ENCODE measurements at places on chromosomes 3 and 15.
A peak's percentile ranks its signal among the peaks of the same experiment; 100 is the strongest.

GRCh38 chr3:122987736-122988319 is 39.7 kb downstream of the SEMA5B start:
- DNase-seq, result no peak

GRCh38 chr15:99433026-99433756 is 132.6 kb upstream of the MEF2A start:
- DNase-seq, result no peak

DNA sequence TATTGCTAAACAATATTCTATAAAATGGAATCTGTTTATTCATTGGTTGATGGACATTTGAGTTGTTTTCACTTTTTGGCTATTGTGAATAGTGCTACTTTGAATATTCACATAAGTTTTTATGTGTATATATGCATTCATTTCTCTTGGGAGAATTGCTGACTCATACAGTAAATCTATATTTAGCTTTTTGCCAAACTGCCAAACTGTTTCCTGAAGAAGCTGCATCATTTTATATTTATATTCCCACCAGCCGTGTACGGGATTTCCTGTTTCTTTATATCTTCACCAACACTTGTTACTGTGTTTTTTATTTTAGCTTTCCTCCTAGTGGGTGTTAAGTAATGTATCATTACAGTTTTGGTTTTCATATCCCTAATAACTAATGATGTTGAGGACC is 12.5 kb upstream of the TCAIM start:
- DNase-seq, result peak; percentile 51

DNA sequence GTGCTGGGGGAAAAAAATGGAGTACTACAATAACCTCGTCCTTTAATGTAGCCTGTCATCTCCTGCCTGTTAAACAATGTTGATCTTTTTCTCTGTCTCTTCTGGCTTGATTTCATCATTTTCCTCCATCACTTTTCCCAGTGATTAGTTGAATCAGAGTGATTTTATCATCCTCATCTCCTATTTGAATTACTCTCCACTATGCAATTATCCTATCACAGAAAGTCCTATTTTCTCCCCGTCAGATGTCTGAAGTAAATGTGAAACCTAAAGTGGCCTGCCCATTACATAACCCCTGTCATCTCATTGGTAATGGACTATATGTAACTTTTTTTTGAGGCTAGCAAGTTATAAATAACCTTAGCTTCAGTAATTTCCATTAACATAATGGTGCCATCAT is 201.8 kb downstream of the CACNA2D3 start:
- DNase-seq, result no peak

DNA sequence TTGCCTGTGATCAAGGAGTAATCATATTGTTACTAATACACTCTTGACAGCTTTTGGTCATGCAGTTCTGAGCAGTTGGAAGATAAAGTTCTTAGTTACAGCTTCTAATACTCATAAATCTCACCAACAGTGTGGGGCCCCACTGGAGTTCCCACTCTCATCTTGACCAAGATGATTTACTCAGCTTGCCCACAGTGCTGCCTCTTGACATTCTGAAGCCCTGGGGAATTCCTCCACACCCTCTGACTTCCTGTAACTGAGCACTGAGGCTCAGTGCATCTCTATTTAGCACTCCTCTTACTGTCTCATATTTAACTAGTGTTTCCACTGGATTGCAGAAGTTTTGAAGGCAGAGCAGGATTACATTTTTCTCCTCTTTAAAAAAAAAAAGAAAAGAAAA is 1.9 kb upstream of the ARL6IP5 start:
- peak; percentile 85 for DNase-seq

DNA sequence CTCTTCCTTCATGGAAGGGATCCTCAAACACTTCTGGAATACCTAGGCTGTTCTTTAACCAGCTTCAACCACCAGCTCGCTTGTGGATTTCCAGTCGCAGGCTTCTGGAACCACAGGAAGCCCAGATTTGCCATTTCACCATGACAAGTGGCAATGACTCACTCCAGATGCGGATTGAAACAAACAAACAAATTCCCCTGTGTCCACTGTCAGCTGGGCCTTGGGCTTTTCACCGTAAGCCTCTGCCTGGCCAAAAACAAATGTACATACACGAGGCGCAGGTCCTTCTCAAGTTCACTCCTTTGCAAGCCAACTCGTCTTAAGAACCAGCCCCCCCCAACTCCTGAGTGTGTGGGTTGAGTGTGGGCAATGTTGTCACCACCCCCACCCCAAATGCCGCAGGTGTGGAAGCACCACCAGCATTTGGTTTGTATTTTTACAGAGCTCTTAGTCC is 8.8 kb downstream of the BCL6 start:
- DNase-seq, result peak; percentile 64

GRCh38 chr15:38750786-38751185 is 186.2 kb upstream of the RASGRP1 start:
- peak; percentile 15 for DNase-seq

- DNase-seq, result peak; percentile 68
Observed at GRCh38 chr3:98022978-98023820, 11.9 kb downstream of the GABRR3 start.

- DNase-seq, result no peak
Observed at GRCh38 chr3:138253609-138254008, 66.5 kb downstream of the ARMC8 start.

- DNase-seq, result no peak
Observed at GRCh38 chr3:184059424-184059823, 6.6 kb downstream of the HTR3C start.

DNA sequence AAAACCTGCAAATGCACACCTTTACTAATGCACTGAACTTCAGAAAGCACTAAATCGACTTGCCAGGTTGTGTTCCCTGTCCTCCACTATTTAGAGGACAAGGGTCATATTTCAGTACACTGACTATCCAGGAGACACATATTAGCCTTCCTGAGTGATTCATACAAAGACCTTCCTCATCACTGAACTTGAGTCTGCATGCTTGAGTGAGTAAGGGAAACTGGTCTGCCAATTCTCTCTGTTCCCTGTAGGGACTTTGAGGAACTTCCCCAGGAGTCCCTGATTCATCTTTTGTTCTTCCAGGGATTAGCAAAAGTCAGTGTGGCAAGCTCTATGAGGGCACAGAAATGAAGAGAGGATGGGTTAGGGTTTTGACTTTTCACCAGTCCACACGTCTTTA is 565.9 kb downstream of the PDCD6IP start:
- DNase-seq, result no peak
